Eye (tissue), 1 donor: ENCODE measurements at places on chromosomes 5 and 9.
A peak's percentile ranks its signal among the peaks of the same experiment; 100 is the strongest.

DNA sequence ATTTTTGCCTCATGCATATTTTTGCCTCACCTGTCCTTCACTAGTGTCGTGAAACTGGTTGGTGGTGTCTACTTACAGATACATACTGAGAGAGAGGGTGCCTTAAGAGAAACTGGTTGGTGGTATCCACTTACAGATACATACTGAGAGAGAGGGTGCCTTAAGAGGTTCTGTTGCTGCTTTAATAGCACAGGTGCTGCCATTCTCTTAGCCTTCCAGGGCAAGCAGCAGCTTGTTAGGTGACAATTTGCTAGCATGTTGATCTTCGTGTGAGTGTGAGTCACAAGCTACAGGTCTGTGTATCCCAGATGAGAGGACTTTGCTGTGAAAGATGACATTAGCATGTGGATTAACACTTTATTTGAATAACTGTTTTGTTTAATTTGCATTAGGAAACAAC lies 1.4 kb downstream of the PTTG1 start:
- no peak for DNase-seq

- DNase-seq, result no peak
Observed at GRCh38 chr5:148937239-148937638, 110.8 kb downstream of the ADRB2 start.

GRCh38 chr9:77125665-77126064 lies 51.7 kb upstream of the VPS13A start:
- DNase-seq, result peak; percentile 27

GRCh38 chr5:150147670-150148069 lies 8.0 kb downstream of the PDGFRB start:
- DNase-seq, result no peak

DNA sequence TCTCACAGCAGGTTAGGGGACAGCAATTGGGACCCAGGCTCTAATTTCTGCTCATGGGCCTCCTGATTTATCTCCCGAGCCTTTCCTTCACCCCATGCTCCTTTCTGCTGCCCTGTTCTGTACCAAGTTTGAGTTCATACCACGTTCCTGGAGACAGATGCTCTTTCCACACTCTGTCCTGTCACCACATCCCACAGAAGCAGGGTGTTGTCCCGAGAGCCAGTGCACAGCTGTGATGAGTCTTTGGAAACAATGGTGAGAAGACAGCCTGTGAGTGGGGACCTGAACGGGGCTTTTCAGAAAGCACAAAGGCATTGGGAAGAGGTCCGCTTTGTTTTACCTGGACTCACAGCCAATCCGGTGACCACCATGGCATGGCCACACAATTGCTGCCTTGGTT lies 17.4 kb downstream of the WDR31 start:
- DNase-seq, result no peak

DNA sequence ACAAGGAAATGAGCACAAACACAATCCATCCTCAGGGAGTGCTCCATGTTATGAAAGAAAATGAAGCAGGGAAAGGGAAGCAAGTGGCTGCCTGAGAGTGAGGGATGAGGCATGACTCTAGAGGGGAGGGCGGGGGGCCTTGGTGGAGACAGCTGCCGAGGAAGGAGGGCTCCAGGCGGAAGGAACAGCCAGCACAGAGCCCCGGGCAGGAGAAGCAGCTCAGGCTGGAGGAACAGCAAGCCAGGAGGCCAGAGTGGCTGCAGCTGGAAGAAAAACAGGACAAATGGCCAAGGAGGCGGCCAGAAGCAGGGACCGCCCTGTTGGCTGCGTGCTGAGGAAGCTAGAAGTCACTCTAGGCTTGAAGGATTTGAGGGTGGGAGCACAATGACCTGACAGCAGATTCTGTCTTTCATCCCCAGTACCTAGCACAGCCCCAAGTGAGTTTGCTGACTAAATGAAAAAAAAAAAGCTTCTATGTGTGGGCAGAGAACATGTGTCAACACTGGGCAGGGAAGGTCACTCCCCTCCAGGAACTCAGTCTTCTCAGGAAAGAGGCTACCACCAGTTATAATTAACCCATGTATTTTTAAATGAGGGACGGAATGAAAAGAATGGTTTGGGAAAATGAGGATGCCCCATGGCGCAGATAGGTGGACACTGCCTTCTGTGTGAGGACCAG lies 142.8 kb downstream of the DCP2 start:
- DNase-seq, result peak; percentile 30

DNA sequence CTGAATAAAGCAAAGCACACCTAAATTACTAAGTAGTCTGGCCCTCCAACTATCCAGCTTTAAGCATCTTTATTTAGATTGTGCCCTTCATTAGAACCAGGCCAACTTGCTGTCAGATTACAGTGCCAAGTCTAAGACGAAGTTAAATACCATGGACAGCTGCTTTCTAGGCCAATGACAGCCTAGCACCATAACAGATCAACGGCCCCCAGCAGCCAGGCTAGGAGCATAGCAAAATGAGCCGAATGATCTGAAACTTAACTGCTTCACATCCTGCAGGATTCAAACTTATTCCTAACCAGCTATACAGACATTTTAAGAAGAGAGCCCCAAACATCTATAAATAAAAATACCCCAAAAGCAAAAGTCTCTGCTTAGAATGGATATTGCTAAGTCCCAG lies 6.8 kb downstream of the SLC24A2 start:
- DNase-seq, result peak; percentile 60

GRCh38 chr9:79409182-79409823 lies 162.5 kb upstream of the TLE4 start:
- no peak for DNase-seq

DNA sequence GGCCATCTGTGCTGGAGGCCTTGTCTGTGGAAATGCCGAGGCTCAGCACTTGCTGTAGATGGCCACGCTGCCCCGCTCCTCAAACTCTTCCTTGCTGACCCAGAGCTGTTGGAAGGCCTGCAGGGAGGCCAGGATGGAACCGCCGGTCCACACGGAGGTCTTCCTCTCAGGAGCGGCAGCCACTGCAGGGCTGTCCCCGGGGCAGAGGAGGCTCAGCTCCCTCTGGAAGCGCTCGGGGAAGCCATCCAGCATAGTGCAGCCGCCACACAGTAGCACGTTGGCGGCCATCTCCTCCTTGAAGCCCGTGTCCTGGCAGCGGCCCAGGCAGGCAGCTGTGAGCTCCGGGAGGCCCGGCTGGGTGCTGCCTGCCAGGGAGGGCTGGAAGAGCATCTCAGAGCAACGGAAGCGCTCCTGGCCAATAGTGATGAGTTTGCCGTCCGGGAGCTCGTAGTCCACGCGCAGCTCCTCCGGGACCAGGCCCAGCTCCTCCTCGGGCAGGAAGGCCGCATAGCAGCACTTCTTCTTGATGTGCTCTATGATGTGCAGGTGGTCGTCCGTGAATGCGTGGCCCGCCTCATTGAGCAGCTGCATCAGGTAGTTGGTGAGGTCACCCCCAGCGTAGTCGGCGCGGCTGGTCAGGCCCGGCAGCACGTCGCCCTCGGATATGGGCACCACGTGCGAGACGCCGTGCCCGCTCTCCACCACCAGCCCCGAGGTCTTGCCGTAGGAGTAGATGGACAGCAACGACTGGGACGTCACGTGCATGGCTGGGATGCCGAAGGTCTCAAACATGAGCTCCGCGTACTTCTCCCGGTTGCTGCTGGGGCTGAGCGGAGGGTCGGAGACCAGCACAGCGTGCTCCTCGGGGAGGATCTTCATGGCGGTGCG lies 901 bp downstream of the ACTL7B start:
- DNase-seq, result no peak

GRCh38 chr5:88829054-88829453 lies 53.9 kb downstream of the MEF2C start:
- DNase-seq, result no peak

GRCh38 chr5:52673495-52673894 lies 114.2 kb upstream of the ITGA1 start:
- no peak for DNase-seq

DNA sequence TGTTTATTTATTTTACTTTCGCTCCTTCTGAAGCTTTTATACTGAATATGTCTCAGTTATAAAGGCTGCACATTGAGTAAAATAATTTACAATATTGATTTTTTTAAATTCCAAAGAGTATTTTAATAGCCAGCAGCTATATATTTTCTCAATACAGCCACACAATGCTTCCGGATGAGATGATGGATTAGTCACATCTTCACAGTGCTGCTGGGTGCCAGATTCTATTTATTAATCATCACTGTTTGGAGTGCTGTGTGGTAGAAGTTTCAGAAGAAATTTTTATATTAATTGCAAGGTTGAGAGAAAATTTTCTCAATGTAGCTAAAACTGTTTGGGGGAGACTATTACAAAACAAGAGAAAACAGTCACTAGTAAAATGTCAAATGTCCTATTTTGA lies 989.8 kb downstream of the TLE4 start:
- DNase-seq, result no peak

DNA sequence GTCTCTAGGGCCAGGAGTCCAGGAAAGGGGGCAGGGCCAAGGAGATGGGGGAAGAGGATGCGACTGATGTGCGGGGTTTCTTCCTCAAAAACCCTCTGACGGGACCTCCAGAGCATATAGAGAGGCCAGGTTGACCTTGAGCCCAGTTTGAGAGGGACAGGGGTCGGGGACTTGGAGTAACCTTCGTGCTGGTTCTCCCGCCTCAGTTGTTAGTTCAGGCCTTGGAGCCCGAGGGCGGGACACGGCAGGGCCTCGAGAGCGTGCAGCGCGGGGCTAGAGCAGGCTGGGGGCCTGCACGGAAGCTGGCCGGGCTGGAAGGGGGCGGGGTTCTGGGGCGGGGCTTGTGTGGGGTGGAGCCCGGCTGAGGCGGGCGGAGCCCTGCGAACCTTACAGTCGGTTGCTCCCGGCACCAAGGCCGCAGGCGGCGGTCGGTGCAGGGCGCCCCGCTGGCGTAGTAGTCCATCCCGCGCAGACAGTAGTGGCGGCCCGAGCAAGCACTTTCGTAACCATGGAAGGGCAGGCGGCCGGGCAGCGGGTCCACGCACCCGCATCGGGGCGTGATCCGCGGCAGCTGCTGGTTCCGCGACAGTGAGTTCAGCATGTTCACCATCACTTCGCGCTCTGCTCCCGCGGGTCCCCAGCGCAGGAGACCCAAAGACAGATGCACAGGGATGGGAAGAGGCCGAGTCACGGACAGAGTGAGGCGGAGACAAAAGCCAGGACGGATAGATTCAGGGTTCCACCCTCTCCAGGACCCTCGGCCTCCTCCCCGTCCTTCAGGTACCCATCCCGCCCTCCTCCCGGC lies 4.0 kb upstream of the MYORG start:
- peak; percentile 80 for DNase-seq

- DNase-seq, result no peak
Observed at GRCh38 chr5:68122439-68123328, 92.9 kb upstream of the PIK3R1 start.

GRCh38 chr5:111360173-111360572 lies 136.0 kb downstream of the CAMK4 start:
- no peak for DNase-seq

DNA sequence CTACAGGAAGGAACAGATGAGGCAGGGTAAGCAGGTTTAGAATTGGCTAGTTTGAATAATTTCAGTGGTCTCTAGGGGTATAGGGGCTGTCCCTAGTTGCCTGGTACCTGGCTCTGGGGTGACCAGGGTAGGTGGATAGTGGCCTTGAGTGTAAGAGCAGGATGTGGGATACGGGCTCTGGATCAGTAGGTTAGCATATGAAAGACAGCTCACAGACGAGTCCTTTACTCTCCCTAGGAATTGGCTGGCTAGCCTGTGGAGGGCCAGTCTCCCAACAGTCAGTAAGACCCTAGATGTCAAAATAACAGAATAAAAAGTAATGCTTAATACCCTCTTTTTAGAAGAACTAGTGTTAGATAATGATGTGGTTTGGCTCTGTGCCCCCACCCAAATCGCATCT lies 16.6 kb upstream of the C9orf152 start:
- no peak for DNase-seq

DNA sequence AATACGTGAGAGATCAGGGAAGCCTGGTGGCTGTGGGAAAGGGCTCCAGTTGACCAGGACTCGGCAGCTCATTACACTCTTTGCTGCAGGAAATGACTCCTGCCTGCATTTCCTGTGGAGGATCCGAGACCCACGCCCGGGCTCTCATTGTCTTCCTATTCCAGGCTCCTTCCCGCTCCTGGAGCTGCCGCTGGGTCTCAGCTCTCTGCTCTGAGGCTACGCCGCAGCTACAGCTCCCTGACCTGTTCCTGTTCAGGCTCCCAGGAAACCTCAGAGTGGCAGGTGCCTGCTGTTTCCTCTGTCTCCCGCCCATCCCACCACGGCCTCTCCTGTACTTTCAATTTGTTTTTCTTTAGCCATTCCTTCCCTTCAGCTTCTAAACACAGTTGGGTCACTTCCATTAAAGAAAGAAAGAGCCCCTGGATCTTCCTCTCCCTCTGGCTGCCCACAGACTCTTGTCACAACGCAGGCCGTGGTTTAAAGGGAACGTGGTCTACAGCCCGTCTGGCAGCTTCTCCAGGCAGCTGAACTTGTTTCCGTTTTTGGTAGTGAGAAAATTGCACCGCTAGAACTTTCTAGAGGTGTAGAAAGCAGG lies 71.5 kb downstream of the IL6ST start:
- DNase-seq, result no peak

GRCh38 chr5:128920345-128921215 lies 44.7 kb upstream of the SLC27A6 start:
- DNase-seq, result no peak

DNA sequence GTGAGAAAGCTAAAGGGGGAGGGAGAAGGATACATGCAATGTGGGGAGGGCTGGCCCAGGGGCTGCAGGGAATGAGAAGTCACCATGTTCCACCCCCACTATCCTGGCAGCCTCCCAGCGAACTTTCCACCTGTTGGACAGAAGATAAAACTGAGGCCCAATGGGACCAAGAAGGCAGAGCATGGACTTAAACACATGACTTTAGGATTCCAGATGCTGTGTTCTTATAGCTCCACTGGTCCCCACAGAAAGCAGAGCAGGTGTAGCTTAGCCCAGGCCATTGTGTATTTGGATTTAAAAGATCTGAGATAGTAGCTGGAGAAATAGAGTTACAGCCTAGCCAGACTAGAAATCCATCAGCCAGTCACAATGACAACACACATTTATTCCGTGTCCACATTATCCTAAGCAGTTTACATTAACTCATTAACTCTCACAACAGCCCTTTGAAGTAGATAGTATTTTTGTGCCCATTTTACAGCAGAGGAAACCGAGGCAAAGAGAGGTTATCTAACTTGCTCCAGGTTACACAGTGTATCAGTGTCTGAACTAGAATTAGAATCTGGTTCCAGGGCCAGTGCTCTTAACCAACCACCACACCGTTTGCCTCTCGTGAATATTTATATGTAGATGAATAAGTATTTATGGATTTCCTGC lies 121.0 kb downstream of the RGS3 start:
- no peak for DNase-seq

DNA sequence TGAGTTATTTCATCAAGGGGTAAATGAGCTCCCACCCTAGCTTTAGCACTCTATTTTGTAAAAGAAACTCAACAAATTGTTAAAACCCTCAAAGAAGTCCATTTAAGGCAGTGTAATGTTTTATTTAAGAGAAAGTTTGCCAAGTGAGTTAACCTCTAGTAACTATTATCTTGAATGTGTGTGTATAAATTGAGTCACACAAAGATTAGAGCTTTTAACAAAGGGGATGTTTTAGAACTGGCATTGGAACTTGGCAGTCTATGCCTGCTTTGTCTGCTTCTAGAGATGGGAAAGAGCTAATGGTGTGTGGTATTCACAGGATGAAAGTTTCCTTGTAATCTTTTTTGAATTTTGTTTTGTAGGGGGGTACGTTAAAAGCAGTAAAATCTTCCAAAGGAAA lies 33.2 kb downstream of the KDM3B start:
- DNase-seq, result no peak

- DNase-seq, result no peak
Observed at GRCh38 chr5:32600054-32600622, 14.8 kb downstream of the SUB1 start.
